ENCODE measurements at places on chromosomes 4 and X.

DNA sequence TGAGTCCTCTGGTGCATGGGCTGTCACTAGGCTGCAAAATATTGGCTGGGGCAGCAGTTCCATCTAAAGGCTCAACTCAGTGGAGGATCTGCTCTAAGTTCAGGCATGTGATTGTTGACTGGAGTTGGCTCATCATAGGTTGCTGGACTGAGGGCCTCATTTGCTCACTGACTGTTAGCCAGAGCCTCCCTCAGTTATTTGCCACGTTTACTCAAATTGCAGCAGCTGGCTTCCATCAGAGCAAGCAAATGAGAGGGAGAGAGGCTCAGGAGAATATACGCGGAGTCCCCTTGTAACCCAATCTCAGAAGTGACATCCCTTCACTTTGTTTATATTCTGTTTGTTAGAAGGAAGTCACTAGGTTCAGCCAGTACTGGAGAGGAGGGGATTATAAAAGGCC, 54.1 kb downstream of the BMP3 start:
- no peak for DNase-seq

DNA sequence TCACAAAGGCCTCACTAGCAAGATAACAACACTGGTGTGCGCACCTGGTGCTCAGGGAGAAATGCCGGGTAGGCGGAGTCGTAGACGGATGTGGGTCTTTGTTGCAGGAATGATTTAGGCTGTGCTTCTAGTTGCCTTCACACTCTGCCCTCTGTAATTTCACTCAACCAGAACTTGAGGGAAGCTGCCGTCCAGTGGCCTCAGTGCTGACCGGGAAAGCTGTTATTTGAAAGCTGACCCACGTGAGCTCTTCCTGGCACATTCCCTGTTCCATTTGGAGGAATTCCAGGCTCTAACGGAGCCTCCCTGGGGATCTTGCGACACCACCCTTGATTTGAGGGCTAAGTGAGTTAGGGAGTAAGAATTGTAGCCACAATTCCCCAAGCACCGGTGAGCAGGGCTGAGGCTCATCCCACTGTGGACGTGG, 15.9 kb downstream of the SH3TC1 start:
- DNase-seq: no peak

- no peak for DNase-seq
Observed at GRCh38 chrX:84876876-84877275, 126.8 kb upstream of the APOOL start.

GRCh38 chr4:117949621-117950020, 84.7 kb upstream of the NDST3 start:
- no peak for DNase-seq

DNA sequence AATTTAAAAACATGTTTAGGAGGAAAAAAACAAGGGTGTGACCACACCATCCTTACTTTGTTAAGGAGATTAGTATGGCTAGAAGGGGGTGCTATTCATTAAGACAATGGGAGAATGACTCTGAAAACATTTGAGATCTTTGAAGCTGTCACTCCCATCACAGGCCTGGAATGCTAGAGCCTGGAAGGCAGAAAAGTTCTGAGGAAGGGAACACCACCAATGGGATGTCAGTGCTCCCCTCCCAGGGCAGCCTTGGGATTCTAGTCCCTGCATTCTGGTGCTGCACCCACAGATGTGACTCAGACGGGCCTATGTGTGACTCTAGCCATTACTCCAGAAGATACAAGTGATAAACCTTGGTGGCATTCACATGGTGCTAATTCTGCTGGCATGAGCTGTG, 162.2 kb upstream of the ANXA10 start:
- DNase-seq: no peak

DNA sequence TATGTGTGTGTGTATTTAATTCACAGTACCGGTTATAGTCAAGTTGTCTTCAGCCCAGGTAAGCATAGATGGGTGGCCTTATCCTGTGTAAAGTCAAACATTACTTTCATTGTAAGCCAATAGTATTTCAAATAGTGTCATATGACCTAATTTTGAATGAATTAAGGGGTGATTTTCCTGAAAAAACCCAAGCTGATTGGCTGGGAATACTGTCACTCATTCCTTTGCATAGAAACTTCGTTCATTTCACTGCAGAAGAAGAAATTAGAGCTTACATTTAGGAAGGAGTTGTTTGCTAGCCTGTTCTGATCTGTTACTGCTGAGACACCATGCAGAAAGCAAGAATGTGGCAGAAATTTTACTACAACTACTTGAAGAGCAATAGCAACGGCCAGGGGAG, 45.4 kb downstream of the SMARCAD1 start:
- no peak for DNase-seq

DNA sequence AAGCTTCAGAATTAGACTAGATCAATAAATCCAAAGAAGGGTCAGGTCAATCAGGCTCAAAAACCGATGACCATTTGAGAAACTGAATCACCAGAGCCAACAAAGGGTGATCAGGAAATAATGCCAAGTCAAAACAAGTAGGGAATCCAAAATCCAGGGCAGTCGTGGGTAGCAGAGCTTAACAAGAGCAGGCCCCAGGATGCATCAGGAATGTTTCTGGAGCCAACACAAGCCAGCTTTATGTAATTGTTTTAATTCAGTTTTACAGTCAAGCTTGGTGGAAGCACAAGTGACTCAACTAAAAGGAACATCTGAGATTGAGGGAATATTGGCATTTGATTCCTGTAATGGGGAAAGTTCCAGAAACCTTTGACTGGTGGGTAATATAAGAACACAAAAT, 237.9 kb upstream of the EDA2R start:
- DNase-seq: no peak

DNA sequence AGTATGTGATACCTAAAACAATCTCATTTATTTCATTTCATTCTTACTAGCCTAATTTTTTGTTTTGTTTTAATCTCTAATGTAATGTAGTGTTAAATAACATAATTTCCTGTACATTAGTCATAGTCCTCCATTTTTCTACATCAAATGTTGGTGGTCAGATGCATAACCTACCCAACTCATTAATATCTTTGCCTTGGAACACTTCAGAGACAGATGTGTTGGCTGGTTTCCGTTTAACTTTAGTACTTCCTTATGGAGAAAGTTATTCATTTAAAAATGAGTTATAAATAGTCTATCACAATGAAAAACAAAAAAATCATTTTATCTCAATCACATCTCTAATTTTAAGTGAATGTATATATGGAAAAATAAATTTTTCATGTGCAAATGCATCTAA, 190.2 kb downstream of the ANTXR2 start:
- DNase-seq: no peak

DNA sequence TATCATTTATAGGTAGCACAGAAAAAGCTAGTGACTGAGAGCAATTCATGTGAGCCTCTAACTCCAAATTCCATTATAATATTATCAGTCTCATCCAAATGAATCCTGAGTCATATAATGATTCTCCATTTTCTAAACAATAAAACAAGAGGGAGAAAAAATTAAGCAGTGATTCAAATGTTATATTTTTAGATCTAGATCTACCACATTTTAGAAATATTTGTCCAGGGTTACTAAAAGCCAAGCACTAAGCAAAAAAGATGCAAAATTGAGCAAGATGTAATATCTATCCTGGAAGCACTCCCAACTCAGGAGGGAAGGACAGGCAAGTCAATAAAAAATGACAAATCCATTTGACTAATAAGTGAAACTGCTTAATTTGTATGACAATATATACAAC, 172.8 kb downstream of the FBXW7 start:
- no peak for DNase-seq

- no peak for DNase-seq
Observed at GRCh38 chrX:153438532-153438931, 7.3 kb downstream of the TREX2 start.

GRCh38 chr4:7356667-7357310, 77.9 kb downstream of the PSAPL1 start:
- DNase-seq: no peak

DNA sequence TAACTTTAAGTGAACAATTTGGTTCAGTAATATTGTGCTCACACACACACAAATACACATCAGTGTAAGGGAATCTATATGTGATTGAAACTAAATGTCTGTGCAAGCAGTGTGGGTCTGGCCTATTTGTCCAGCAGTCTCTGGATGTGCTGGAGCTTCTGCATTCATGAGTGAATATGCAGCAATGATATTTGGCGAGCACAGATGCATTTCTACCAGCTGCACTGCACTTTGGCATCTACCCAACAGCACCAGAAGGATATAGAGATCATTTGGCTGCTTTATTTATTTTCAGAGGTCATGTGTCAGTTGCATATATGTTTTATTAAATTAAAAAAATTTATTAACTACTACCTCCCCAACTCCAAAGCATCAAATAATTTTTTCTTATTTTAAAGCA, 613.4 kb upstream of the NR3C2 start:
- DNase-seq: no peak

- no peak for DNase-seq
Observed at GRCh38 chrX:150007356-150007755, 69.1 kb upstream of the EOLA2 start.

DNA sequence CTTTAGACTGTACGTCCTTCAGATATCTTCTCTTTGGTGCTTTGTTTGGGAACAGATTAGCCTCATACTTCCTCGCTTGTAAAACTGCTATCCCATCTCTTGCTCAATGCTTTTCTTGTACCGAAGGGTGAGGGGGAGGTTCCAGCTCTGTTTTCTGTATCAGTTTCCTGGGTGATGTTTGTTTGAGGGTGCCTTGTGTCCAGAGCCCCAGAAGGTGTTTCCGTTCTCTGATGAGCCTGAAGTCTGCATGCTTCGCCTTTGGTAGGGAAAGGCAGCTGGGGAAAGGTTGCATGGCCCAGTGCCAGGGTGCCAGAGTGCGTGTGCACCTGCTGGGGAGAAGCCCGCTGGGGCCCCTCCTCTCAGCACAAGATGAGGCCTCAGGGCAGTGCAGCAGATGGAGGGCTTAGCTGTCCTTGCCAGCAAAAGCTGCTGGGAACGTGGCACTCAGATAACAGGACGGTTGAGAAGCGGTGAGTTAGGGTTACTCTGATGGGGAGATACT, 73.7 kb downstream of the TBL1X start:
- DNase-seq: no peak

DNA sequence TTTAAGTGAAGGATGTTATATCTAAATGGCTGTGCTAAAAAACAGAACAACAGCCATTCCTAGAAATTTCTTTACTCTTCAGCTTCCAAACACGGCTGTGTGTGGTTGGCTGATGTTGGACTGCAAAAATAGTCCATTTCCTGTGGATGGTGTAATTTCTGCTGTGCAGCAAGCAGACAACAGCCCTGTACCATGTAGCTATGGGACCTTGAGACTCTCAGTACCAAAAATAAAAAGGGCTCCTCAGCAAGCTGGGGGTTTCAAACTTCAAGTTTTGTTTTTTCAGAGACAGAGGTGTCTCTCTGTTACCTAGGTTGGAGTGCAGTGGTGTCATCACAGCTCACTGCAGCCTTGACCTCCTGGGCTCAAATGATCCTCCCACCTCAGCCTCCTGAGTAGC, 18.1 kb downstream of the CD40LG start:
- DNase-seq: no peak

DNA sequence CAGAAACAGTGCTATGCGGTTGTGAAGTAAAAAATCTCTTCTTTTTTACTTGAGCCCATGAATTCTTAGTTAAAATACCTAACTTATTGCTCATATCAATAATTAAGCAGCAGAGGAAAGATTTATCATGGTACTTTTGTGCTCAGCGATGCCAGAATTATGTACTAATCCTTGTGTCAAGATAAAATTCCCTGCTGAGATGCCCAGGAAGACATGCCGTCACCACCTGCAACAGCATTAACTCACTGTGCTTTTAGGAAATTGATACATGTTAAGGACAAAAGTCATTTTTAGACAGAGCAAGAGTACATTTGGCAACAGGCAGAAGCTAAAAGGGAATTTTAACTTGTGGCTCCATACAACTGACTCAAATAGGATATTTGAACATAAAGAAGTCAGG, 138.9 kb downstream of the NPNT start:
- DNase-seq: no peak

DNA sequence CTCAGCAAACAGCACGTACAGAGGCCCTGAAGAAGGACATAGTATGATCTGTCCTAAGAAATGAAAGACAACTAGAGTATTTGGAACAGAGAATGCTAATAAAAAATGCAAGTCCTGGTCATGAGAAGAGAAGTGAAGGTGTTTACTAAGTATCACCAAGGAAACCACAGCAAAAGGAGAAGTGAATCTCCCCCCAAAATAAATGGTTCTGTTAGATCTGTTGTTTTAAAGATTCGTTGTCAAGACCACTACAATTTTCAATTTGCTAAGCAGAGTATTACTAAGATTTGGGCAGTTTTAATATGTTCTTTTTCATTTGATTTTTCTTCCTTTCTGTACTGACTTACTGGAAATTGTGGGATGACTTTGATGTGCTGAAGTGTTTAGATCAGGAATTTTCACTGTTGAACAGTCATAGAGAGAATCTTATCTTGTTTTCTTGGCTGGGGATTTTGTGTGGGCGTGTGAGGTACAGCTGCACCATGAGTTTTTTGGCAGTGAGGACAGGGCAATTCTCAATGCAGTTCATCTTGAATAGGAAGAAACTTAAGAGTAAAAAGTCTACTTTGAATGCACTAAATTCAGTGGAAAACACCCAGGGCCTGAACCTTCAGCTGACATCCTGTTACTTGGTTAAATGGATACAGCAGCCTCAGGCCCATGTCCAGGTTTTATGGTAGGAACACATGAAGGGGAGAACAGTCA, 132.2 kb downstream of the STIM2 start:
- DNase-seq: no peak

- no peak for DNase-seq
Observed at GRCh38 chrX:103418811-103419340, 42.5 kb downstream of the BEX3 start.

DNA sequence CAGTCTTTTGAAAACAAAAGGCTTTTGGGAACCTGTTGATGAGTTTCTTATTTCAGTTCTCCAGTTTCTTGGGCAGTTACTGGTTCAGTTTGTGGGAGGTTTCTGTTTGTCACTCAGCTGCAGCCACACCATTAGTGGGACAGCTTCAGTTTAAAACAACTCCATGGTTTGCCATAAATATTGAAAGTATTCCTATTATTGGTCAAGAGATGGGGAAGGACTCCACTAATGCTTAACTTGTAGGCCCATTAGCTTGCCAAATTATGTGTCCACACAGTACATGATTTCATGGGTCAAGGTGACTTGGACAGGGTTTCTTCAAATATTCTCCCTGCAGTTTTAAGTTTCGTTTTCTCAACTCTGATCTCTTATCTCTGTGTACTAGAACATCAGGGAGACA, 15.5 kb upstream of the ASIC5 start:
- DNase-seq: no peak

DNA sequence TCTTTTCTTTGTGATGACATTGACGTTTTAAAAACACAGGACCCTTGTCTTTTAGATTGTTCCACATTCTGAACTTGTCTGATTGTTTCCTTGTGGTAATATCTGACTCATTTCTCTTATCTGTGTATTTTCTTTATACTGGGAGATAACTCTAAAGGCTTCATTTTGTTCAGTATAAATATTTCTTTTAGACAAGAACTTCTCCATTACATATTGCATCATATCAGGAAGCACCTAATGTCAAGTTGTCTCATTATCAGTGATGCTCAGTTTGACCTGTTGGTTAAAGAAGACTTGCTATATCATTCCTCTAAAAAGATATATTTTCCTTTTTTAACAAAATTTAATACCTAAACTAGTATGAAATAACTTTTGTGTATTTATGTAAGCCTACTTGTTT, 152.3 kb upstream of the BMP3 start:
- DNase-seq: no peak

GRCh38 chrX:20472148-20472547, 205.4 kb upstream of the RPS6KA3 start:
- no peak for DNase-seq
